CD8-positive, alpha-beta T cell (primary cell): ENCODE measurements at places on chromosomes 16 and 17. TPM values are rescaled to one million over a fixed set of nuclear protein-coding genes. Genes with fewer than 3 reads are reported as not detected.

- DNase-seq: no peak
Measured at GRCh38 chr17:67912656-67913055, 83.6 kb downstream of the C17orf58 start.

DNA sequence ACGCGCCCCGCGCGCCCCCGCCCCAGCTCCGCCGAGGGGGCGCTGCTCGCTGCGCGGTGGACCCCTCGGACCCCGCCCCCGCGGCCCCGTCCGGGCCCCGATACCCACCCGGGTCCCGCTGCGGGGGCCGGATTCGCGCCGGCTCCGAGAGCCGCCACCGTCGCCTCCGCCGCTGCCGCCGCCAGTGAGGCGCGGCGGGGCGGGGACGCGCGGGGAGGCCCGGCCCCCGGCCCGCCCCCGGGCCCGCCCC lies at the start of gene TBC1D16:
Gene TBC1D16 (minus strand): TSS at position 186 of the 250 bp plus-strand sequence. CDS start 22,325 bp downstream, outside the sequence.
- no peak for DNase-seq

The CCL22 gene
- total RNA-seq: not detected

The ELMO3 gene
- 1.3 TPM for total RNA-seq

The IL21R gene
- total RNA-seq: 113 TPM
